Left hindlimb (tissue), 1 donor: ENCODE measurements at places on chromosomes 4 and X.
A peak's percentile ranks its signal among the peaks of the same experiment; 100 is the strongest.

DNA sequence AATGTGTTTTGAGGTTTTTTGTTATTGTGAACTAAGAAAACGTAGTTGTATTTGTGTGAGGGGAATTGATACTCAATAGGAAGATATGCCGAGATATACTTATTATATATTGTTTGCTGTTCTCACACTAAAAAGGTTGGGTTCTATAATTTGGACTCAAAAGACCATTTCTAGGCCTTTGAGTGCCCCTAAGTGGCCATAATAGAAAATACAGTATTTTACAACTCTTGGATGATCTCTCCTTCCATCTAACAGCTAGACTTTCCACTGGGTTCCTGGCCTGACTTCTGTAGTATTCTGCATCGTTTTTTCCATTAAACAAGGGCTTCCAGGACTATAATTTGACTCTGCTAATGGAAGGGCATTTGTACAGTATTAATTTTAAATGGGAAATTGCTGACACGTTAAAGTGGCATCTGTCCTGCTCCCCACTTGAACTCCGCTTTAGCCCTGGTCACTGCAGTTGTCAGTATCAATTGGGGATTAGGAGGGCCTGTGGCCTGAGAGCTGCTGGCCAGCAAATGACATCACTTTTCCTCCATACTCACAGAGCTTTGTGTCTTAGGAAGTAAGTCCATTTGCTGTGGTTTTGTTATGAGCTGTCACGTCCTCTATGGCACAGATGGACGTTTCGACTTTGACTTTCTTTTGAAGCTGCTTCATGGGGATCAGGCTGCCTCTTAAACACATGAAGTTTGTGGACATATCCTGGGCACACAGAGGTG is 176.9 kb downstream of the SLIT2 start:
- DNase-seq: peak; percentile 42

GRCh38 chrX:15856636-15857035 is 2.0 kb upstream of the AP1S2 start:
- DNase-seq: no peak

GRCh38 chr4:36386691-36387090 is 105.3 kb downstream of the DTHD1 start:
- no peak for DNase-seq

DNA sequence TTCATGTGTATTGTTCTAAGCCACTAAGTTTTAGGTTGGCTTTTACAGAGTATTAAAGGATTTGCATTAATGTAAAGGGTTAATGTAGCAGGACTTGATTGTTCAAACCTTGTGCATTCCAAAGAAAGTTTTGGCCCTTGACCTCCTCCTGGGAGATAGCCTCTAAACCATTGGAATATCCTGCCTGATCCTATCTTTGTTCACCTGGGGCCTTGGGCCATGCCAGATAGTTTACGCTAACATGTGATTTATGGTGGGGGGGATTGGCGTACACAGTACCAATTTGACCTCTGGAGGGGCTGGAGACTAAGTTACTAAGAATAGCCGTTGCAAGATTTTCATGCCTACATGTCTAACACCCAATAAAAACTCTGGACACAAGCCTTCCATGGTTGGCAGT is 1002.7 kb upstream of the PABPC4L start:
- DNase-seq: no peak

DNA sequence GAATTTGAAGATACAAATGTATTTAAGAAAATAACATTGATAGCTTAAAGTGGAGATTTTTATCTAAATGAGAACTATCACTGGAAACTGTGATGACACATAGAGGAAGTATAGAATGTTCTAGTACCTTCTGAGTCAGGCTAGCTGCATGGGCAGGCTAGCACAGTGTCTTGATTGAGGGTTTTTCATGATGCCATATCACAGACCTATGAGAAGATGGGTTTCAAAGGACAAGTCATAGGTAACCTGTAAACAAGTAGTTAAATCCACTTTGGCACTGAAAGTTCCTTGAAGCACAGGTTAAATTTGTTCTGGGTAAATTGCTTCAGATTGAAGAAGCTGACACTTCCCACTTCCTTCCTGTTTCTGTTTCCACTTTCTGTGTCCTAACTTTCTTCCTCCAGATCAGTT is 48.2 kb upstream of the CDKN2AIP start:
- DNase-seq: no peak

DNA sequence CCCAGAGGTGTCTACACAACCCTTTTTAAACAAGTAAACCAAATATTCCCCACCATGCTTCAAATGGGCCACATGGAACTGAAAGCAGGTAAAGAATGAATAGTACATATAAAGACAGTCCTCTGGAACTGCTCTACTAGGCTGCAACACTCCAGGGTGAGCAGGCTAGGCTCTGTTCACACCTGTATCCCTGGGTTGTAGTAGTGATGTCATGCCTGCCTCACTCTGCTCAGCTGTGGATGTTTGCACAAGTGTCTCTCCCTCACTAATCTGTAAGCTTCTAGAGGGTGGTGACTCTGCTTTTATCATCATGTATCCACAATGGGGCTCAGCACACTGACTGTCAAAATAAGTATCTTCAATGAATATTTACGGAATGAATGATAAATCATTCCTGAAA is 20.4 kb downstream of the LEF1 start:
- no peak for DNase-seq

GRCh38 chr4:174534461-174534860 is 12.2 kb upstream of the HPGD start:
- DNase-seq: no peak

- DNase-seq: no peak
Measured at GRCh38 chr4:7031558-7032449, 11.4 kb upstream of the TADA2B start.

- DNase-seq: no peak
Measured at GRCh38 chr4:80036949-80037685, 35.9 kb downstream of the ANTXR2 start.

DNA sequence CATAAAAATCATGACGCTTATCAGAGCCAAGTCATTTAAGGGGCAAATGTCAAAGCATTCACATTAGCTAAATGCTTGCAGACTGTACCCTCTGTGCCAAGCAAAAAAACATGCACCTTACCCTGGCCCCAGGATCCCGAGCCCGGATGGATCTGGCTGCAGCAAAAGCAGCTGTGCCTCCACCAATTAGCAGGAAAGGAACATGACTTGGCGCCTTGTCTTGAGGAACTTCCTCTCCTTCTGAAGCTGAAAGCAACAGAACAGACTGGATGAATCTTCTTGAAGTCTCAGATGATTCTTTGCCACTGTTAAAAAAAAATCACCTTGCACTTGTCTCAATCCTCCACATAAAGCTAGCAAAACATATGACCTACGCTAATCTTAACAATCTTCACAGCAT is 18.0 kb downstream of the AIFM1 start:
- DNase-seq: no peak

DNA sequence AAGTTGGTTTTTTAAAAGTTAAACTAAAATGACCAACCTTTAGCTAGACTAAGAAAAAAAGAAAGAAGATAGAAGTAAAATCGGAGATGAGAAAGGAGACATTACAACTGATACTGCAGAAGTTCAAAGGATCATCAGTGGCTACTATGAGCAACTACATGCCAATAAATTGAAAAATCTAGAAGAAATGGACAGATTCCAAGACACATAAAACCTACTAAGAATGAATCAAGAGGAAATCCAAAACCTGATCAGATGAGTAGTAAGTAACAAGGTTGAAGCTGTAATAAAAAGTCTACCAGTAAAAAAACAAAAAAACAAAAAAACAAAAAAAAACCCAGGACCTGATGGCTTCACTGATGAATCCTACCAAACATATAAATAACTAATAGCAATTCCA is 16.1 kb downstream of the IQCM start:
- DNase-seq: no peak

DNA sequence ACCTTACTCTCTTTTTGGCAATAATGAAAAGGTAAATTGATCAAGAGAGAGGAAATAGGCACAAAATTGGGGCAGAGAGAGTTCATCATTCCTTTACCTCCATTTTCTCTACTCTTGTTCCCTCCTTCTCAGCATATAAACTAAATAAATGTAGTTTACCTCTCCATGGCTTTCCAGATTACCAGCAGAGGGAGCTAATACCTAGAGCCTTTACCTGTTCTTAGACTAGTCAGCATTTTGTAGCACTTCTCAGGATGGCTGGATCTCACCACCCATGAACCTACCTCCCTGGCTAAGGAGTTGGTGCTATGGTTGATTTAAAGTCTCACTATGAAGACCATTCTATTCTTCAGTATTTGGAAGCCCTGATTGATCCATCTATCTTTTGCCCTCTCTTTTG is 15.7 kb downstream of the OFD1 start:
- no peak for DNase-seq

DNA sequence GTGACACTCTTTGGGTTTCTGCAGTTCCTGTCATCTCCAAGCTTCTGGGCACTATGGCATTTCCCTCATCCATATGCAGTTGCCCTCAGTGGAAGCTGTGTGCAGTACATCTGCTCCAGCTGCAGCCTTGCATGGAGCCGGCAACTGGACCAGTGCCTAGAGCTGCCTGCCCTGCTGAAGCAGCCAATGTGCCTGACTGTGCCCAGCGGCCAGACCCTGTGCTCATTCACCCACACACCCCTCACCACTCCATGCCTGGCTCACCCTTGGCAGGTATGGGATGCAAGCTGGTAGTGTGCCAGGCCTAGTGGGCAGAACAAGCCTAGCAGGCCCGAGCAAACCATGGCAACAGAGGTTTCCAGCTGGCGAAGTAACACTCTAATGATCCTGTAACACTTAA is 370.8 kb downstream of the FSTL5 start:
- DNase-seq: no peak

- DNase-seq: no peak
Measured at GRCh38 chr4:158346576-158346975, 136.3 kb downstream of the TMEM144 start.

GRCh38 chrX:148540671-148541583 is 40.5 kb downstream of the AFF2 start:
- no peak for DNase-seq

GRCh38 chrX:85569096-85569495 is 189.6 kb upstream of the POF1B start:
- no peak for DNase-seq

- no peak for DNase-seq
Measured at GRCh38 chr4:124596816-124597215, 115.7 kb downstream of the ANKRD50 start.

DNA sequence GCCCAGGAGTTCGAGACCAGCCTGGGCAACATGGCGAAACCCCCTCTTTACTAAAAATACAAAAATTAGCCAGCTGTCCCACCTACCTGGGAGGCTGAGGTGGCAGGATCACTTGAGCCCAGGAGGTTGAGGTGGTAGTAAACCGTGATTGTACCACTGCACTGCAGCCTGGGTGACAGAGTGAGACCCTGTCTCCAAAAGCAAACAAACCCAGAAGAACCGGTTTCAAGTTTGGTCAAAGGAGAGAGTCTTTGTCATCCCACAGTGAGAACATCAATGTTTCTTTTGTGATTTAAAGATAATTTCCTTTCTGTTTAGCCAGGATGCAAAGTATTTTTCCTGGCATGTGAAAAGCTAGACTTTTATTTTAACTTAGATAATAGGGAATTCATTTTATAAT is 26.7 kb downstream of the PDK3 start:
- DNase-seq: no peak

DNA sequence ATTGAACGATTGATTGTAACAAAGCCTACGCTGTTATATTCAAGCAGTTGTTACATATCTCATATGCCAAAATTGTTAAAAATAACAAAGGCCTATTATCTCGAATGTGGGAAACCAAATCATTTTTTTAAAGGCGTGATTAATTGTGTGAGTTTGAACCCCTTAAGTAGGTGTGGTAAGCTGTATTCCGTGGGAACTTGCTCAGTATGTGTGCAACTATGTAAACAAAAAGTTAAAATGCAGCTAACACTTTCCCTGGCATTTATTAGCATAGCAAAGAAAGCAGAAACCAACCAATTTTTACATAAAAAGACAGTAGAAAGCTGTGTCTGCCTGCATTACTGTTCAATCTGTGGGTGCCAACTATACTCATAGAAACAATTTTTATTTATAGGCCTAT is 166.0 kb upstream of the HAND2 start:
- no peak for DNase-seq

- DNase-seq: no peak
Measured at GRCh38 chr4:14313757-14314156, 686.2 kb upstream of the BOD1L1 start.

DNA sequence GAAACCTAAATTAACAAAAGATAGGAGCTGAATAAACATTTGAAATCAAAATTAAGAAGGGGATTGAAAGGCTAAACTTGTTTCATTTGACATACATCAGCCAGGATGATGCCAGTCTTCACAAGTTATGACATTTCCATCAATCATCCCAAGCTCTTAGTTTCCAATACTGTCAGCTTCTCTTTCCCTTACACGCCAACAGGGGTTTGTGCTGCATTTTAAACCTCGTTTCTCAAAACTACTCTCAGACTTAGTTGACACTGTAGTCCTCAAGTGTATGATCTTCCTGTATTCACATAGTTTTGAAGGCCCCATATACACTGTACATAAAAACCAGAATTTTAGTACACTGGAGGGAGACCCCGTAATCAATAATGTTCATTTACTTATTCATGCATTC is 840 bp upstream of the P2RY10 start:
- DNase-seq: no peak

- no peak for DNase-seq
Measured at GRCh38 chrX:154357205-154357604, 17.2 kb downstream of the FLNA start.

DNA sequence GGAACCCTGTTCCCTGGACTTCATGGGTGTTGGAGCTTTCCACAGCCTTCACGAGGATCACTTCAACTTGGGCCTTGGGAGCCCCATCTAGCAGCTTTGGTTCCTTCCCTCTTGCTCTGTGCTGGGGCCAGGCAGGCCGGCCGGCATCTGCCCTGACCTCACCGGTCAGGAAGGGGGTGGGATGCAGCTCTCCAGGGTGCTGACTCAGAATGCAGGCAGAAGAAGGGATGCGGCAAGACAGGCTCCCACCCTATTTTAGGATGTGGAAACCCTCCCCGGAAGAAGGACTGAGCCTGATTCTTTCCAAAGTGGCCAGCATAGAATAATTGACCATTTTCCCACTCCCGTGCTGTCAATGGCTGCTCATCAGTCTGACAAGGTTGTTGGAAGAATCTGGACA is 47.1 kb downstream of the FHDC1 start:
- no peak for DNase-seq

DNA sequence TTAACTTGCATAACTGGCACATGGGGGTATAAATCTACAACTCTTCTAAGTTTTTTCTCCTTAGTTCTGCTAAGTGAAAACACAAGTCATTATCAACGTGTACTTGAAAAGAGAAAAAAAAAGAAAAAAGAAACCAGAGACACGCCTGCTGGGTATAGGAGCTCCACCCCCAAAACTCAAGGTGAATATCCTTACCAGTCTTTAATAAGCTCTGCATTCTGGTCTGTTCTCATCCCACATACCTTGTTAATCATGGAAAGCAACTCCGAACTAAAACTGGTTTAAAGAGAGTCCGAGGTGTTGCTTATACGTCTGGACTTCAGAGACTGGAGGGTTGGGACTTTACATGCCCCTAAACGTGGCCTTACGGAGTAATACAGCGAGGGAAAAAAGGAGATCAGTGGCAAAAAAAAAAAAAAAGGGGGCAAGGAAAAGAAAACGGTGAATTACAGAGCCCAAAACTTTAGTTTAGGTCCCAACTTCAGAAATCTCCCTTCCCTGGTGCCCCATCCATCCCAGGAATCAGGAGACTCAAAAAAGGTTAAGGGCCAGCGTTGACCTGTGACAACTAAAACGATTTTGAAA is 1.0 kb downstream of the PGRMC2 start:
- DNase-seq: no peak

GRCh38 chrX:47194194-47194787 is 662 bp downstream of the UBA1 start:
- no peak for DNase-seq

GRCh38 chr4:17595471-17596005 is 18.5 kb downstream of the LAP3 start:
- no peak for DNase-seq

GRCh38 chr4:118898684-118899138 is 10.1 kb downstream of the SYNPO2 start:
- DNase-seq: no peak
